ENCODE measurements at places on chromosomes 7 and 10. TPM values are rescaled to one million over a fixed set of nuclear protein-coding genes. Genes with fewer than 3 reads are reported as not detected.

Gene TMEM236
- total RNA-seq: under 0.01 TPM

Gene TDRD1
- not detected for total RNA-seq

Gene PPP1R17
- total RNA-seq: not detected

Gene OR2A12
- not detected for total RNA-seq

Gene GPR37
- 4.6 TPM for total RNA-seq

Gene NPY
- not detected for total RNA-seq

Gene BMPER
- total RNA-seq: 24.5 TPM

Gene CADPS2
- total RNA-seq: 19.9 TPM

Gene MALRD1
- total RNA-seq: not detected

Gene PTEN
- total RNA-seq: 150 TPM

Gene NRAP
- total RNA-seq: not detected

Gene SH2B2
- total RNA-seq: 2.0 TPM

Gene AQP1
- total RNA-seq: 3.9 TPM

Measured in placental pericyte (primary cell).